ENCODE measurements at places on chromosomes 5 and 9.

DNA sequence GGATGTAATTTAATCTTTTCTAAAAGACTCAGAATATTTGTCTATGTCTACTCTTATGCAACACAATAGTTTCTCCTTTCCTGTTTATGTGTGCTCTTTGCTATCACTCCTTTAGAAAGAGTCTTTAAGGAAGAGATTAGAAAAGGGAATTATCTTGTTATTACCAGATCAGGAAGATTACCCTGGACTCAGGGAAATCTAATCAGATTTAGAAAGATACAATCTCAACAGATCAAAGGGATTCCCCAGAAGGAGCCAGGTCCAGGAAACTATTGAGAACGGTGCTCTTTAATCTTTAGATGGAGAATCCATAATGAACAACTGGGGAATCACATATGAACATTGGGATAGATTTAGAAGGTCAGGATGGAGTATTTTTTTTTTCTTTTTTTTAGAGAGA, 32.4 kb upstream of the ZFR start:
- DNase-seq: no peak

DNA sequence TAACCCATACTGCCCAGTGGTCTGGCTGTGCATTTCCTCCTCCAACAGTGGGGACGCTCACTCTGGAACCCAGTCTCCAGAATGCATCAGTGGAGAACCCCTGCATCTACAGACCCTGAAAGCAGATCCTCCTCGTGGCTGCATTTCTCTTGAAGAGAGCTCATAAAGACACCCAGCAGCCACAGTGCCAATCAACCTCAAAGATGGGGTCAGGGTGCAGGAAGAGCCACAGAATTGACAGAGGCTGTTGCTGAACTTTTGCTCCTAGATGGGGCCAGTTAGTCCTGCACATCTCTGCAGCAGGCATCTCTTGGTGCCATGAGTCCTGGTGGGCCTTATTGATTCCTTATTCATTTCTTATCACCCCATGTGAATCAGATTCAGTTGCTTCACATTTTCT, 39.6 kb downstream of the ADRB2 start:
- DNase-seq: no peak

DNA sequence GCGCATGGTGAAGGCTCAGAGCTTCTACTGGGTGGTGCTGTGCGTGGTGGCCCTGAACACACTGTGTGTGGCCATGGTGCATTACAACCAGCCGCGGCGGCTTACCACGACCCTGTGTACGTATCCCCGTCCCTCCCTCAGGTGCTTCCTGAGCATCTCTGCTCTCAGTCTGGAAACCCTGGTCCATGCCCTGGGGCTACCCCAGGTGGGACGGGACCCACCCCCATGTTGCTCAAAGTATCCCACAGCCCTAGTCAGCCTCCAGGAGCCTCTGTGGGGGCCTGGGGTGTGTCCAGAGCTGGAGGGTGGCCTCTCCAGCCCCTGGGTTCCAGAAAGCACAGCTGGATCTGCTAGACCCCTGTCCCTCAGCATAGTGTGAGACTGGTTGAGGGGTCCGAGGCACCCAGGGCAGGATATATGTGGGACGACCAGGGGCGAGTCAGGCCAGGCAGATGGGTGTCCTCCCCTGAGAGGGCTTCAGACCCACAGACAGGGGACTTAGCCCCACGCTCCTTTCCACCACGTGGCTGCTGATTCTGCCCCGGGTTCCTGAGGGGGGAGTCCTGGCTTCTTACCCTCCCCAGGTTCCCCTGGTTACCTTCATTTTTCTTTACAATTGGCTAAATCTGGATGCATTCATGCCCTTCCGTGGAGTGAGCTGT, 94.0 kb downstream of the CACNA1B start:
- DNase-seq: no peak

- DNase-seq: no peak
Observed at GRCh38 chr5:38426490-38426889, 130.0 kb downstream of the LIFR start.

DNA sequence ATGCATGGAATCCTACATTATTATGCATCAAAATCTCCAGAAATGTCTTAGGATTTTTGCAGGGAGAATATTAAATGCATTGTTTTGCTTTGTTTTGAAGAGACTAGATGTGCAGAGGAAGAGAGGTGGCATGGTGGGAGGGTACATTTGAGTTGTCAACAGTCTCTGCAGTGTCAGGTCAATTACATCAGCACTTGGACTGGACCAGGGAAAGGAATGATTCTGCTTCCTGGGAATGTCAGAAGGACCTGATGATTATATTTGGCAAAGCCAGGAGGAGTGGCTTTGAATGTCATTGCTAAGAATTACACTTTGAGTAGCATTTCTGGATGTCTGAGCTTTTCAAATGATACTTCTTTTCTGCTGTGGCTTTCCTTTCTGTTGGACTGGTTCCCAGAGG, 17.5 kb upstream of the TMEFF1 start:
- peak; percentile 17 for DNase-seq

GRCh38 chr9:126490214-126490631, 123.5 kb upstream of the LMX1B start:
- no peak for DNase-seq

- DNase-seq: no peak
Observed at GRCh38 chr5:112693301-112693700, 44.4 kb upstream of the APC start.

DNA sequence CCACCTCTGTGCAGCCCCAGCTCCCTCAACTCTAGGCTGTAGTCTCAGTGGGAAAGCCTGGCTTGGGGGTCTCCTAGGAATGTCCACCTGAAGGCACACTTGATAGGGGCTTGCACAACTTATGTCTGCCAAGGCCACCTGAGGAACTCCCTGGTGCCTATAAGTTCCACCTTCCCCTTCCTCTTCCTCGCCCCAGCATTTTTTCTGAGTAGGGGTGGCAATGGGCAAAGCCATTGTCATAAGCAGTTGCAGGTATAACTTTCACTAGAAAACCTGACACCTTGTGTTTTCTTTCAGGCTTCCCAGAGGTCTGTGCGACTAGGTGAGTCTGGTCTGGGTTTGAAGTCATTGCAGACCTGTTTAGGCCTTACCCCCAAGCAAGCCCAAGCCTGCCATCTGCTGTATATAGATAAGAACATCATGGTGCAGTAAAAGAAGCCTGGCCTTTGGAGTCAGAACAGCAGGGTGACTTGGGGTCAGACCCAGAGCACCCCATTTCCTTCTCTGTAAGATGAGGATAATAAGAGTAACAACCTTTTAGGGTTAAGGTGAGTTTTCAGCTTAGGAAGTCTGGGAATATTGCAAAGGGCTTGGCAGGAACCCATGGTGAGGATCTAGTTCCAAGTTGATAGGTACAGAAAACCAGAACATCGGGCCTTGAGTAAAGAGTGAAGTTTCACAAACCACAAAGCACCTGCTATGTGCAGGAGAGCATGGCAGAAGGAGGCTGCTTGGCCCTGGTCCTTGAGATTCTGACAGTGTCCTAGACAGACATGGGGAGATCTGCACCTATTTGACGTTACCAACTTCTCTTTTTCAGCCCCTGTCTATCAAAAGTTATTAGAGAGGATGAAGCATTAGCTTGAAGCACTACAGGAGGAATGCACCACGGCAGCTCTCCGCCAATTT, 33.8 kb downstream of the TGFBI start:
- peak; percentile 80 for DNase-seq

- DNase-seq: no peak
Observed at GRCh38 chr9:112285056-112285455, 48.4 kb downstream of the PTBP3 start.

DNA sequence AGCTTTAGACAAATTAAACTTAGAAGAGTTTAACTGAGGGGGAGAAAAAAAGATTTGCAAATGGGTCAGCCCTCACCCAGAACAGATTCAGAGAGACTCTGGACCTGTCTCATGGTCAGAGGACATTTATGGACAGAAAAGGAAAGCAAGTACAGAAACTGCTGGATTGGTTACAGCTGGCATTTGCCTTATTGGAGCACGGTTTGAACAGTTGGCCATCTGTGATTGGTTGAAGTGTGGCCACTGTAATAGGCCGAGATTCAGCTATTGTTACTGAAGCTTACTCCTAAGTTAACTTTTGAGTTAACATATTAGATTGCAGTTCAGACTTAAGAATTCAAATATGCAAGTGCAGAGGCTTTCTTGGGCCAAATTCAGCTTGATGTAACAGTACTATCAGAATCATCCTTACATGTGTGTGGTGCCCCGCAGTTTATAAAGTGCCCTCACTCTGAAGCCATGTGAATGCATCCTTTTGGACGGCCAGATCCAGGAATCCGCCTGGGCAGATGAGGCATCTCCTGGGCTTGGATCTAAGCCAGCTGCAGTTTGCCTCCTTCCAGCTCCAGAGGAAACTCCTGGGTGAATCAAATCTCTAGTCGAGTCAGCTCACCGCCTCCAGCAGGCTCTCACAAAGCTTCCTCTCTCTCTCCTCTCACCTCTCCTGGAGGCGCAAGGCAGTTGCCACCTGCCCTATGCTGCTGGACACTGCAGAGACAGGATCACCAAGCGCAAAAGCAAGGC, 165.2 kb downstream of the ADAMTS12 start:
- DNase-seq: no peak

GRCh38 chr9:78707080-78707479, 410.2 kb downstream of the PSAT1 start:
- DNase-seq: no peak

GRCh38 chr9:20390400-20390799, 231.9 kb downstream of the MLLT3 start:
- DNase-seq: no peak

DNA sequence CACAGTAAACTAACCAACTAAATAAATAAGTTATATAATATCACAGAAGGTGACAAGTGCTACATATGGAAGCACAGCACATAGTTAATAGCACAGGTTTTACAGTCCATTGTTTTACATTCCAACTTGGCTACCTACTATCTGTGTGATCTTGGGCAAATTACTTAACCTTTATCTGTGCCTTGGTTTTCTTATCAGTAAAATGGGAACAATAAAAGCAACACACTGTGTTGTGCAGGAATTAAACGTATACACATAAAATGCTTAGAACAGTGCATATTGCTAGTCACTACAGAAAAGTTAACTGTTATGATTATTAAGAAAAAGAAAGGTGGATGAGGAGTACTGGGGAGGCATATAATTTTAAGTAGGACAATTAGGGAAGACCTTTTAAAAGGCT, 42.8 kb upstream of the GOLGA1 start:
- DNase-seq: no peak

DNA sequence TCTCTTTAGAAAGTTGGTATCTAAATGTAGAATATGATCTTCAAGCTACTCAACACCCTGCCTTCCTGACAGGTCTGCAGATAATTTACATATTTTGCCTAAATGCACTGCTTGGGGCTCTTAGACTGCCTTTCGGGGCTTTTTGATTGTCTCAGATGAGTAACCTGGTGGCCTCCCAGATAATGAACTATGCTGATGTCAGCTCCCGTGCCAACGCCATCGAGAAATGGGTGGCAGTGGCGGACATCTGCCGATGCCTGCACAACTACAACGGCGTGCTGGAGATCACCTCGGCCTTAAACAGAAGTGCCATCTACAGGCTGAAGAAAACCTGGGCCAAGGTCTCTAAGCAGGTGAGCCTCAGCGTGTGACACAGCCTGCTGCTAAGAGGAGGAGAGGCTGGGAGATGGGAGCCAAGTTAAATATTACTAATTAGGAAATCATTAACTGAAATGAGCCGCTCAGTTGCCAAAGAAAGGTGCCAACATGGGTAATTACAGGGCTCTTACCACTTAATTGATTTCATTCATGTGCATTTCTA, 20.8 kb upstream of the CKMT2 start:
- peak; percentile 63 for DNase-seq

GRCh38 chr5:35133186-35133585, 85.4 kb upstream of the AGXT2 start:
- DNase-seq: no peak

DNA sequence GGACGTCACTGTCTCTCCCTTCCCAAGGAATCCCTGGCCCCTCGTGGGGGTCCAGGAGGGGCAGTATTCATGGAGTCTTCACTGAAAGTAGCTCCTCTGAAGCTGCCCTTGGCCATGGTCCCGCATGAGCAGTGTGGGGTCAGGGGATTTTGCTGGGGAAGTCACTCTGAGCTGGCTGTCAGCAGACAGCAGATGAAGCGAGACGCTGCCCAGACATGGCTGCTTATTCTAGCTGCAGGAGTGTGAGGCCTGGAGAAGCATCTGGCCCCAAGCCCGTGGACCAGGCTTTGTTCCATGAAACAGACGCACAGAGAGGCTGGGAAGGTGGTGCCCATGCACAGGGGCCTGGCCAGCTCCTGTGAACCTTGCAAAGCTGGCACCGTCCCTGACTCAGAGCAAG, 21.5 kb upstream of the ASS1 start:
- no peak for DNase-seq

- DNase-seq: peak; percentile 14
Observed at GRCh38 chr5:157294407-157295091, 28.6 kb downstream of the CYFIP2 start.

- DNase-seq: no peak
Observed at GRCh38 chr9:113481176-113481787, 17.8 kb downstream of the RGS3 start.

DNA sequence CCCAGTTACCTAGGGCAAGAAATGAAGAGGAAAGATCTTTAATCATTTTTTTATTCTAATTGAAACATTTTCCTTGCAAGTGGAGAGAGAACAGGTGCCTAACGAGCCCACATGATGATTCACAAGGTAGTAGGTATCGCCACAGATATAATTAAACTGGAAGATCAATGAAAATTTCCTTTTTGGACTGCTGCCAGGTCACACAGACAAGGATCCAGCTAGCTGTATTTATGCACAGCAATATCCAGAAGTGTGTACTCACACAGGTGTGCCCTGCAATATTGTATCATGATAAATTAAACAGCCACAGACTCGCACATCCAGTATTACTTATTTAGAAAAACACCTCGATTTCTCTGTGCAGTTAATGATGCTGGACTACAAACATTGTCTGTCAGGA, 294.0 kb upstream of the SMARCA2 start:
- no peak for DNase-seq

DNA sequence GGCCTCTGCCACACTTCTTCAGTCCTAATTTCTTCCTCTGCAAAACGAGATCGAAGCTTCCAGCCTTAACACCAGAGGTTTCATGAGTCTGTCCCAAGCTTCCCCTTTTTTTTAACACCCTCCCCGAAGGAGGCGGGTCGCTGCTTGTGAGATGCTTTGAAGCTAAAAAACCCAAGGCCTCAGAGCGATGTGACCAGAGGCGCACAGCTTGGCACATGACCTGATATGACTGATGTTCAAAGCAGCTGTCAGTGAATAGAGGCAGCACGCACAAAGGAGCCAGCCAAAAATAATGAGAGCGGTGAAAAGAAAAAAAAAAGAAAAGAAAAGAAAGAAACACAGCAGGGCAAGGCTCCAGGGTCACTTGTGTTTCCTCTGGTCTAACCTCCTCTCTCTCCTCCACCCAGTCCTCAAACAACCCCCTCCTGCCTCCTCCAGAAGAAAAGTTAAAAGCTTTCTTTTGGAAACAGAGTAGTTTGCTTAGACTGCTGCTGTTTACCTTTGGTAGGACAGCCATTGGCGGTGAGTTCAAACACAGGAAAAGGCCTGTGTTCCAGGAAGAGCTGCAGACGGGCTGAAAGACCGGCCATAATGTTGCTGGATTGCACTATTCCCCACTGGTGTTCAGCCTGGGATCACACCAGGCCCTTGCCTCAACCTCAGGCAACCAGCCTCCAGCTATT, 10.9 kb upstream of the ZNF366 start:
- DNase-seq: no peak

All from SW480 (cell line).